ENCODE measurements at places on chromosomes 7 and 10.

DNA sequence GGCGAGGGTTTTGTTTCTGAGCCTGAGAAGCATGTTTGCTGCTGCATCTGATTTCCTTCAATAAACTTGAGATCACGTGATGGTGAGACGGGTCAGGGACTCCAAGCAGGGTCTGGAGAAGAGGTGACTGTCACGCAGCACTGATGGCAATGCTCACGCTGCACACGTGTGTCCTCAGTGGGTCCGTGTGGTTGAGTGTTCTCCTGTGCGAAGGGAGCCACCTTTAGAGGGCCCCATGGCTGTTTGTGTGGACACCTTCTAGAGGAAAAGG, 100.4 kb downstream of the WDR37 start:
- DNase-seq: no peak

DNA sequence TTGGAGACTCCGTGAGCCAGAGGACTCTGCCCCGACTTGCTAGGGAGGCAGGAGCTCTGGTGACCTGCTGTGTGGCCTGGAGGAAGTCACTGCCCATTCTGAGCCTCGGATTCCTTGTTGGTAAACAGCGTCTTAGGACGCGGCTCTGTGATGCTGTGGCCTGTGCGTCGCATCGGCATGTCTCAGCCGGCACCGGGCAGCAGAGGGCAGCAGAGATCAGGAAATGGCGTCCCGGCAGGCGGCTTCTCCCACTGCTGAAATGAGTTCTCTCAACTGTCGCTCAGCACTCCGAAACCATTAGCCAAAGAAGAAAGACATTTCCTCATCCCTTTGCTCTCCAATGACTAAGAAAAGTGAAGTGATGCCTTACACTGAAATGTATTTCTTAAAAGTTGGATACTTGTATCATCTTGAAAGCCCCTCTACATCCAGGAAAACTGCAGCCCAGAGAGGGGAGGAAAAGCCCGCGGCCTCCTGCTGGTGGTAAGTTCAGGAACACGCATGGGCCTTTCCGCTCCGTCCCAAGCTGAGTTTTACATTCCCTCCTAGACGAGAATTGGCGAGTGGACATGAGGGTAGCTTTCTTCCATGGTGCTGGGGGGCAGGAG, 91.7 kb downstream of the WDR11 start:
- DNase-seq: peak; percentile 63

DNA sequence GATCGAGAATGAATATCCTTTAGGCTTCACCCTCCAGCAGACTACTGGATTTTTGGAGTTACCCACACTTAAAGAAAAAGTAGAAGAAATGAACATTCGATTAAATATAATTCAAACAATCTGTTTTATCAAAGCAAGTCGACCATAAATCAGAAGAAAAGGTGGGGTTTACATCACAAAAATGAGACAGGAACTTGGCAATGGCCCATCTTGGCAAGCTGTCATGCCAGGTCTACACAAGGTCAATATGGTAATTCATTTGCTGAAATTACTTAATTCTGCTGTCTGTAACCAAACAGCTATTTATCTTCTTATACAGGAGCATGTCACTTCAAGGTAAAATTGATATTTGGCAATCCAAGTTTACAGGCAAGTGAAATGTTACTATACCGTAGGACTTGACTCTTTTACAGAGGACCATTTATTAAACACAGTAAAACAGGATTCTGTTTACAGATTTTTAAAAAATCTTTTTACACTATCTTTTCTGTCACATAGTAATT, 640.6 kb upstream of the NRP1 start:
- no peak for DNase-seq

- DNase-seq: no peak
Observed at GRCh38 chr7:155460926-155461613, 3.1 kb downstream of the EN2 start.

DNA sequence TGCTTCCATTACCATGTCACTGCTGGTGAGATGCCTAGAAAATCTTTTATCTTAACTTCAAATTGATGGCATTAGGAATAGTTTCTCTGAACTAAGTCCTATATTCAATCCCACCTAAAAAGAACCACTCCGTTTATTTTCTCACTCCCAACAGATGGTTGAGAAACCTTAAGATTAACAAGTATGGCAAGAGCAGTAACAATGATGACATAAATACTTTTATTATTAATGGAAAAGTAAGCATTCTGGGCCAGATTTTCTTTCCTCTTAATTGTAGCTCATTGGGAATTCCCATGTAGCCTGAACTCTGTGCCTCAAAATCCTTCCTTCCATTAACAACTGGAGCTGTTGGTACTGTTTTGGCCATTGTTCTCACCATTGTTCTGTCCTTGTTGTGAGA, 21.1 kb upstream of the FAM13C start:
- no peak for DNase-seq

- DNase-seq: no peak
Observed at GRCh38 chr7:38147005-38147404, 31.0 kb upstream of the STARD3NL start.
